ENCODE measurements at places on chromosomes 12 and 14. TPM values are rescaled to one million over a fixed set of nuclear protein-coding genes. Genes with fewer than 3 reads are reported as not detected.

DNA sequence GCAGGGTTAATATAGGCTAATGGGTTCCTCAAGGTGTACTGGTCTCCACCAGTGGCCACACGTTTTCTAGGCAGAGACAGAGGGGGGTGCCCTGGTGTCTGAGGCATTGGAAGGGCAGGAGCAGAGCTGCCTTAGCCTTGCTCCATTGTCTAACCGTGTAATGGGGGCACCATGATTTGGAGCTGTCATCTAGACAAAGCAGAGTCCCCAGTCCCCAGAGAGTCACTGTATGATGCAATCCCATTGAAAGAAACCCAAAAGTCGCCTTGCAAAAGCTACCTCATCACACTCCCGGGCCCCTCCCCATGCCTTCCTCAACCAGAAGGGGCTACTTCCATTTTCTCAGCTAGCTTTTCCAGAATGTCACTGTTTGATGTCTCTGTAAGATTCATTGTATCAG is 487.1 kb downstream of the AACS start:
- DNase-seq: no peak
- no peak overlapping the region for H3K27ac ChIP-seq
- no peaks in the 10 kb centered on the region for H3K27me3 ChIP-seq
- H3K4me3 ChIP-seq: no peak overlapping the region
- H3K36me3 ChIP-seq: no peaks in the 10 kb centered on the region
- H3K4me1 ChIP-seq: no peaks in the 10 kb centered on the region

DNA sequence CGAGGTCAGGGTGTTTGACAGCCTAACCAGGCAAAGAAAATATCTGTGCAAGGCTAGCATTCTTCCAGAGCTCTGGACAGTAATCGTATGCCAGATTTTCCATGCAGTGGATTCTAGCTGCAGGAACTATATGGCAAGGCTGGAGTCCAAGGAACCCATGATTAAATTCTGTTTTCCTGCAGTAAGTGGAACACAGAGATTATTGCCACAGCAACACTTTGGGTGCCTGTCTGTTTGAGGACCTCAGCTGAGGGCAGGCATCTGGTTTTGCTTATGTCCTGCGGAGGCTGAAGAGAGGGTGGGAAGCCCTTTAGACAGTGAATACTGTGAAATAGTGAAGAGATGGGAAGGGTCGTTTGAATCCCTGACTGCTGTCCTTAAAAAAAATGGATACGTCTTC is 104.4 kb downstream of the DAD1 start:
- H3K4me3 ChIP-seq: peak overlapping the region; percentile 85
- no peaks in the 10 kb centered on the region for H3K27me3 ChIP-seq
- H3K27ac ChIP-seq: peak overlapping the region; percentile 93
- H3K36me3 ChIP-seq: peaks cover 54% of the 10 kb centered on the region
- peaks cover 7% of the 10 kb centered on the region for H3K4me1 ChIP-seq

DNA sequence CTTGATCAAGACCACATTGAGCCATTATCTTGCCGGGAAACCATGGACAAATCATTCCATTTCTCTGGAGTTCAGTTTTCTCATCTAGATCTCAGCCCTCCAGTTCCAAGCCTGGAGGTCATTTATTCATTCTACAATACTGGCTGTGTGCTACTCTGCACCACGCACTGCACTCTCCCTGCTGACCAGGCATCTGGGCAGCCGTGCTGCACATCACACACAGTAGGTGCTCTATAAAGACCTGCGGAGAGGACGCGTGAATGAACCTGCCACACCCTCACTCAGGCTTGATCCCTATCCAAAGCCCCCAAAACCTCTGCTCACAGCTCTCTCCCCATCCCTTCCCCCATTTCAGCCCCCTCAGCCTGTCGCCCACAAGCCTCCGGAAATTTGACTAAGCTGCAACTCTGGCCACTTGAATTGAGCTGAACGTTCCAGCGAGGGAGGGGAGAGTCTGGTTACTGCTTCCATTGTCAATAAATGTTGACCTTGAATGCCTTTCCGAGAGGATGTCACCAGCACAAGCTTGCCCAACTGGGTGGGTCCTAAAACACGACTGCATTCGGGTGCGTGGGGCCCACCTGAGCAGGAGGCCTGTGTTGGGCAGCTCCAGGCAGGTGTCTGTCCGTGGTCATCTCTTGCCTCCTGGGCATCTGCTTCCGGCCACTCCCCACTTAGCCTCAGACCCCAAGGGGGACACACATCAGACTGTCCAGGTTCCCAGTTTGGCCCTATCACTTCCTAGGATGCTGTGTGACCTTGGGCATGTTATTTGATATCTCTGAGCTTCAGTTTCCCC is 17.8 kb downstream of the FAIM2 start:
- DNase-seq: no peak
- H3K4me3 ChIP-seq: no peak overlapping the region
- no peak overlapping the region for H3K27ac ChIP-seq
- no peaks in the 10 kb centered on the region for H3K27me3 ChIP-seq
- H3K4me1 ChIP-seq: no peaks in the 10 kb centered on the region

- H3K4me1 ChIP-seq: peaks cover 33% of the 10 kb centered on the region
- DNase-seq: no peak
- H3K27me3 ChIP-seq: no peaks in the 10 kb centered on the region
- H3K27ac ChIP-seq: no peak overlapping the region
Measured at GRCh38 chr12:118304093-118304492, 68.6 kb downstream of the TAOK3 start.

DNA sequence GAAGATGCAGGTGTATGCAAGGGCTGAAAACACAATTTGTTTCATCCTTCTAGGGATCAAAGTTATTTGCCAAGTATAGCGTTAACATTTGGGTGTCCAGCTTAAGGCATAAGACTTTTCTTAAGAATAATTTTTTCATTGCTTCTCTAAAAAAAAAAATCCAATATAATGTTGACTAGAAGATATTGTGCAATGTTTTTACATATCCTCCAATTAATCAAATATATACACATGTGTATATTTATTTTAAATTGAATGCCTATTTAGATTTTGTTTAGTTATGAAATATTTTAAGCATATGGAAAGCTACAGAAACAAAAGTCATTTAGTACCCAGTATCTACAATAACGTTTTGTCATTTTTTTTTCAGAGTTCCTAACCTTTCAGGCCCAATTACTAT is 28.5 kb upstream of the KRR1 start:
- H3K27ac ChIP-seq: no peak overlapping the region
- H3K36me3 ChIP-seq: no peaks in the 10 kb centered on the region
- H3K4me1 ChIP-seq: no peaks in the 10 kb centered on the region
- no peak overlapping the region for H3K4me3 ChIP-seq
- DNase-seq: no peak

- no peaks in the 10 kb centered on the region for H3K27me3 ChIP-seq
- no peak for DNase-seq
- H3K4me3 ChIP-seq: no peak overlapping the region
- H3K4me1 ChIP-seq: no peaks in the 10 kb centered on the region
Measured at GRCh38 chr12:25106818-25107217, 88.1 kb downstream of the DNAI7 start.

HAL gene
- total RNA-seq: 0.44 TPM

DACT1 gene
- 1.2 TPM for total RNA-seq

ACOT4 gene
- 1.4 TPM for total RNA-seq

BBS10 gene
- total RNA-seq: 5.1 TPM

Data from activated CD4-positive, alpha-beta T cell treated with anti-CD3 and anti-CD28 coated beads, Interleukin-2, amount 10 ng/mL, durations not matched to agents 7 days and 5 days (primary cell).